ENCODE measurements at places on chromosomes 11 and 22.

DNA sequence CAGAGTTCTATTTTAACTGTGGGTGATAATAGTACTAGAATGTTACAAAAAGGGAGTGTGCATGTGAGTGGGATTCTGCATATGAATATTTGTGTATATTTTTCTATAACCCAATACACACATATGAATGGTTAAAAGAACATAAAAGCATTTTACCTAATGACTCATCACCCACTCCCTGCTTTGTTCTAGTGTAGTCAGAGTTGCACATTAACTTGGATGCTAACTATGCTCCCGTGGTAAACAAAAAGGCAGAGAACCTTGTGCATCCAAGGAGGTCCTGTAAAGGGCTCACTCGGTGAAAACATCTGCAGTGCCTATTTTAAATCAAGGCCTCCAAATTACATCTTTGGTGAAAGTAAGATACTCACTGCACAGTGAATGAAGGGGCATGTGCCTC is 1289.4 kb downstream of the LRRC4C start:
- DNase-seq = no peak

GRCh38 chr11:15742626-15743519 is 613.5 kb downstream of the SOX6 start:
- no peak for DNase-seq

GRCh38 chr22:22073769-22074561 is 91.4 kb upstream of the TOP3B start:
- no peak for DNase-seq

GRCh38 chr22:23763579-23763945 is 772 bp downstream of the C22orf15 start:
- DNase-seq = peak; percentile 70

DNA sequence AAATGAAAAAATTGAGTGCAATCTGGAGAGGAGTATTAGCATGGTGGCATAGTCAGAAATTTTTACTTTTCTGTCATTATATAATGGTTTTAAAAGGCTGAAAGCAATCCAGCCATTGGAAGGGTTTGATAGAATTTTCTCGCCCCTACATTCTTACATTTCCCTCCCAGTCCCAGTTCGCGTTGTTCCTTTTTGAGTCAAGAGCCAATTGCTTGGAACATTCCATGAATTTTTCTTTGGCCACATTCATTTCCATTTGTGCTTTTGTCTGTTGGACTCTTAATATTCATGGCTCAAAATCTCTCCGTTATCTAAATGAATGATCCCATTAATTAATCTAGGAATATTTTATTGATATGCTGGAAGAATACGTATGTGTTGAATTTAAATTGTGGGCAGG is 66.0 kb downstream of the GRK3 start:
- DNase-seq = no peak

- DNase-seq = peak; percentile 51
These were observed 3.8 kb downstream of the ACY3 start for GRCh38 chr11:67646535-67647336.

- no peak for DNase-seq
These were observed 252.4 kb downstream of the GRM5 start for GRCh38 chr11:88813233-88813915.
